ENCODE measurements at places on chromosomes 7 and 10.
A peak's percentile ranks its signal among the peaks of the same experiment; 100 is the strongest.

DNA sequence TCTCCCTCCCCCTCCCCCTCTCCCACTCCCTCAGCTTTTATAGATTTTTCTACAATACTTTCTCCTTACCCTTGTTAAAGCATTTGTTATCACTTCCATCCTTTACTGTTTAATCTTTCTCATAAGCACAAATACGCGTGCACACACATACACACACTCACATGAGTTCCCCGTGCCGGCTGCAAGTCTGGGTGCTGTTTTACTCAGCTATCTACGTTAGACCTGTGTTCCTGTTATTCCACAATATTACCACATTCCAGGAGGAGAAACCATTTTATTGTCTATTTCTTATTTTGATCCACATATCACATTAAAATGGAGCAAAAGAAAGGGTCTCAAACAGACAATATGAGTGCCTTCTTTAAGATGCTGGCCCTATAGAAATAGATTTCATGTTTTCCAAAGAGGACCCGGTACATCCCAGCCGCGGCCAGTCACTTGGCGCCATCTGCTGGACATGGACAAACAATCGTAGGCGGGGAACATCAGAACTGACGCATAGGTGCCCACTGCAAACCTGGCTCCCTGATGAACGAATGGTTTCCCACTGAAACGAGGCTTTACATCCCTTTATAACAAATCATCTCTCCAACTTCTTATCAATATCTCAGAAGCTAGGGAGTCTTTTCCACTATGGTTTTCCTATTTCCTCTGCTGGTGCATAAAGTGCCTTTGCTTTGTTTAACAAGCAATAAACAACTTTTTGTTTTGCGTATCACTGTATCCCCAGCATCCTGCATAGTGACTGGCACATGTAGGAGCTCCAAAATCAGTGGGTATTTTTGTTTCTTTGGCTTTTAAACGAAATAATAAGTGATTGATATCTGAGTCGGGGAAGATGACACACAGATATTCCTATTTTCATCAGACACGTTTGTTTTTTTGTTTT, 25.2 kb upstream of the OPTN start:
- peak; percentile 69 for DNase-seq

GRCh38 chr10:67296926-67297325, 371.1 kb downstream of the LRRTM3 start:
- no peak for DNase-seq

GRCh38 chr10:48531486-48531885, 73.4 kb downstream of the ARHGAP22 start:
- DNase-seq, result no peak

DNA sequence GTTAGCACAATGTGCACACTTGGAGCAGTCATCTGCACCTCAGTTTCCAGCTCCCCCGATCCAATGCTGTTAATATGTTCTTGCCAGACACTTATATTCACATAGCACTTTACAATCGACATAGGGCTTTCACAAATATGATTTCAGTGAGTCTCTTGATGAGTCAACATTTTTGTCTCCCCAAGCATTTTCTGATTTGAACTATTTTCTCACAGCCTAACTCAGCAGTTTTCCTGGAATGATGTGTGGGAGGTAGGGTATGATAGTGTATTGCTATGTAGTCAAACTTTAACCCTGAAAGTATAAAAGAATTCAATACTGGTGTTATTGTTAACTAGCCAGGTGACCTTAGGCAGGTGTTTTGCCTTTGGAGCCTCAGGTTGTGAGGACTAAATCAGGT, 82.5 kb upstream of the LRGUK start:
- no peak for DNase-seq

Data from natural killer cell treated with Interleukin-12 subunit alpha and Interleukin-12 subunit beta and Interleukin-15 and Interleukin-18, amount 100 ng/mL, for 72 hours (primary cell).